GM03348 (cell line): ENCODE measurements at places on chromosomes 5 and 9.

GRCh38 chr5:75985077-75985476 is 98.1 kb upstream of the SV2C start:
- no peak for DNase-seq

- DNase-seq = no peak
These were observed 102.3 kb upstream of the ADAMTSL1 start for GRCh38 chr9:18371621-18372020.

DNA sequence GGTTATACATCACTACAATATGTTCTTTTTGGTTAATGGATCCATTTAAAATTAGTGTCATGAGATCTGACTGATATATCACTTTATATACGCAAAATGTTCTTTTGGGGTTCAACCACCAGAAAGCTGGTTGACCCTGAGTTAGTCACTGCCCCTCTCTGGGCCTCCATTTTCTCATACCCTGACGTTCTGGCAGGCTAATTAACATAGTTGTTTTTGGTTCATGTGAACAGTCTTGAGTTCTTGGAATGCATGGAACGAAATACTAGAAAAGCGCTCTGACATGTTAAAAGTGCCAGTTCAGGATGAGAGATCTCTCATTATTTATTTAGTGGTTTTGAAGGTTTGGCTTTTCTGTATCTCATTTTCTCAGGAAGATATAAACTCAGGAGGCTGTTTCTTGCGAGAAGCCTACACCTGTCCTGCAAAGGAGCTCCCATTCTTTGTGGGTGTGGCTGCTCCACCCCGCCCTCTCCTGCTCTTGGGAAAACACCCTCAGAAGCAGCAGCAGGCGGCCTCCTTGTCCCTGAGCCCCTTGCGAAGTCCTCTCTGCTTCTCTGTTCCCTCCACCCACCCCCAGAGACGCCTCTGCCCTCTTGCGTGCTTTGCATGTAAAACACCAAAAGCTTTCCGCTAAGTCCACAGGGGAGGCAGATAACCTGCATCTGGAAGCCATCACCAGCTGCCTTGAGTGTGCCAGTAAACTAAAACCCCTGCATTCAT is 302.4 kb upstream of the PANK3 start:
- no peak for DNase-seq

DNA sequence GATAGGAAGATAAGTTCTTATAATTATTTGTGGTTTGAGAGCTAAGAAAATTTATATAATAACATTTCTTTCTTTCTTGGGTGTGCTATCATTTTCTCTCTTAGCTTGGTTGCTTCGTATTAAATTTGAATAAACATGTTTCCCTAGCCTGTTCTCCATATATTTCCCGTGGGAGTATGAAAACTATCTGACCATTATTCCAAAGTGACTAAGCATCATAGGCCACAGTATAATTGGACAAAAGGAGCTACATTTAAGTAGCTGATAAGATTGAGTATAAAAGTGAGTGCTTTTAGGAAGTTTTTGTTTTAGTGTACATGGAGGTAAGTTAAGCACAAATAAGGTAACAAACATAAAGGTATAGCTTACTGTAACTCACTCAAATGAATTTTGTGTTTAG is 8.4 kb upstream of the OSMR start:
- no peak for DNase-seq

DNA sequence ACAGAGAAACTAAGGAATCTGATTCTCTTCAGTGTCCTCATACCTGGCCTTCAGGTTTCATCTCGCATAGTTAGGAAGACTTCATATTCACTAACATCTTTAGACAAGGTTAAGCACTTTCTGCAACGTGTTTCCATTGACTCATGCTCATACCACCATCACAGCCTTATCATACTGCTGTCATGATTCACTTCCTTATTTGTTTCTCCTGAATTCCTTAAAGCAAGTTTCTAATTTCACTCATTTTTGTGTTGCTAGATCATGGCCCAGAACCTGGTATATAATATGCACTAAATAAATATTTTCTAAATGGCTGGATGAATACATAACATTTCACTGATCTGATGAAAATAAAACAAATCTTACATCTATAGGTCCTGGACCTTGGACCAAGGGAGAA is 472.9 kb downstream of the PRELID2 start:
- peak; percentile 48 for DNase-seq

DNA sequence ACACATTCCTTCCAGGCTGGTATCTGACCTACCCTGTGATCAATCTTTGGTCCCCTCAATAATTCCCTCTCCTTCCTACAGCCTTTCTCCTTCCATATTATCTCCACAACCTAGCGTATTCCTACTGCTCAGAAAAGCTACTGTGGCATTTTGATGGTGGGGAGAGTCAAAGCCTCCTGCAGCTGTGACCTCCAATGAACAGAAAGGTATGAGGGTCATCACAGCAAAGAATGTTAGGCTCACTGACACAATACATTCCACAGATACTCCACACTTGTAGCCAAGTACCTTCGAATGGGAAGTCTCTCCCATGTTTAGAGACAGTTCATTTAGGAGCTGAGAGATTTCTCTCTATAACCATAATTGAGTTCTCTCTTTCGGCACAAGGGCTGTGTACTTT is 5.9 kb downstream of the FBN2 start:
- no peak for DNase-seq

- DNase-seq = peak; percentile 23
These were observed 466.6 kb upstream of the DAB2 start for GRCh38 chr5:39891376-39891775.

- peak; percentile 73 for DNase-seq
These were observed 11.7 kb upstream of the FGF1 start for GRCh38 chr5:142697356-142698255.

- DNase-seq = no peak
These were observed 536 bp downstream of the SLC27A4 start for GRCh38 chr9:128340691-128341434.

- DNase-seq = peak; percentile 83
These were observed 174.9 kb downstream of the ROR2 start for GRCh38 chr9:91775011-91775707.

GRCh38 chr5:42436051-42436450 is 12.8 kb downstream of the GHR start:
- DNase-seq = no peak

DNA sequence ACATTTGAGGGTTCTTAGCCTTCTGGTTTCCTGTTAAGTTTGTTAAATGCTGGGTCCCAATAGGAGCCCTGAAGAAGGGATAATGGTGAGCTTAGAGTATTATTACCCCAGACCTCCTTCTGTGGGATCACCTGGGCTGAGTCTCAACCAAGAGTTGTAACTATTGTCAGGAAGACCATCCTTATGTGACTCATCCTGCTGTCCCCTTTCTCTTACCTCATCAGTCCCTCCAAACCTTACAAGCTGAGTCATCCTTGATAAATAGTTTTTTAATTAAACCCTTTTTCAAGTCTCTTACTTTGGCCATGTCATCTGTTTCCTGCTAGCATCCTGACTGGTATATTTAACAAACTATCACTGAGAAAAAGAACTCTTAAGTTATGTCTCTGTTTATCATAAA is 502.8 kb downstream of the LRRC70 start:
- DNase-seq = no peak

- DNase-seq = no peak
These were observed 9.7 kb upstream of the WDR38 start for GRCh38 chr9:124843456-124844034.

DNA sequence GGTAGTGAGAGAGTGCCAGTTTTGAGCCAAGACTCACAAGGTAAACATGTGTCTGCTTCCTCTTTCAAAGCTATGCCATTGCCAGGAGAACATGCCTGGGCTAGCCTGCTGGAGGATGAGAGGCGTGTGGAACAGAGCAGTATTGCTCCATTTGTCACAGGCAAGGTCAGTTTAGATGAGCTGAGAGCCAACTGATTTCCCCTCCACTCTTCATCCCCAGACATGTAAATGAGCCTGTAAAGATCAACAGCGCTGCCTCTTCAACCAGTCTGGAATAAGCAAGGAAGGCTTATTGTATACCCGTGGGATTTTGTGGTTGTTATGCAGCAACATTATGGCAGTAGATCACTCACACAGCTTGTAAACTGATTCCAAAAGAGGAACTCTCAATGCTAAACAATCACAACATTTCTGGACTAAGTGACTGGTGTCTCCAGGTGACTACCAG is 8.2 kb upstream of the GDNF start:
- DNase-seq = peak; percentile 23

DNA sequence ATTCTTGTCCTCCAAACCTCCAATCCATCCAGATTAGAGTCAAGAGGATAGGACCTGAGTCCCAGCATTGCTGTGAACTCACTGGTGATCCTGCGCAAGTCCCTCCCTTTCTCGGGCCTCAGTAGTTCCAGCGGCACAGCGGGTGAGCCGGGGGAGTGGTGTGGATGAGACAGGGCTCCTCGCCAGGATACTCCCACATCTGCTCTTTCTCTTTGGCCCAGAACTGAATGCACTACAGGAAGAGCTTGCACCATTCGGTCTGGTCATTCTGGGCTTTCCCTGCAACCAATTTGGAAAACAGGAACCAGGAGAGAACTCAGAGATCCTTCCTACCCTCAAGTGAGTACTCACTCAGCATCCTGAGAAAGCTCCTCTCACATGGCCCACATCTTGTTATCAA is 6.3 kb downstream of the GPX3 start:
- no peak for DNase-seq

GRCh38 chr9:92476962-92477361 is 5.3 kb downstream of the ASPN start:
- DNase-seq = no peak

- peak; percentile 58 for DNase-seq
These were observed 437.8 kb downstream of the ARHGEF28 start for GRCh38 chr5:74063821-74064220.

DNA sequence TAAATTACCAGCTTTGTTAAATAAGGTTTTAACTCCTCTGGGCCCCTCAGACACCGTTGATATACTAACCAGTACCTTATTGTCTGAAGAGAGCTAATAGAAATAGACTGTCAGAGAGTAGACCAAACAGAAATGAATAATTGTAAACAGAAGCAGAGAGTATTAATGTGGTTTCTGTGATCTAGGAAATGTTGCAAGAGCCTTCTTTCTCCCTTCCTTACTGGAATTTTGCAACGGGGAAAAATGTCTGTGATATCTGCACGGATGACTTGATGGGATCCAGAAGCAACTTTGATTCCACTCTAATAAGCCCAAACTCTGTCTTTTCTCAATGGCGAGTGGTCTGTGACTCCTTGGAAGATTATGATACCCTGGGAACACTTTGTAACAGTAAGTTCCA is 5.1 kb downstream of the TYRP1 start:
- peak; percentile 35 for DNase-seq
